ENCODE measurements at places on chromosomes 3 and 15. TPM values are rescaled to one million over a fixed set of nuclear protein-coding genes. Genes with fewer than 3 reads are reported as not detected.

The FEZF2 gene
- not detected for total RNA-seq

The LMAN1L gene
- not detected for total RNA-seq

The FILIP1L gene
- total RNA-seq = 26.5 TPM

The TPRG1 gene
- total RNA-seq = 0.54 TPM

The GOLGA8H gene
- 1.6 TPM for total RNA-seq

The INSYN1 gene
- total RNA-seq = 0.21 TPM

The LYZL4 gene
- total RNA-seq = 0.23 TPM

The ASB14 gene
- total RNA-seq = not detected

The TMCO5A gene
- not detected for total RNA-seq

The SENP8 gene
- 1.7 TPM for total RNA-seq

The STRIT1 gene
- not detected for total RNA-seq

The CCDC39 gene
- total RNA-seq = not detected

The TNNC1 gene
- total RNA-seq = not detected

The P3H2 gene
- total RNA-seq = 49.8 TPM

The GOLGA8B gene
- total RNA-seq = 19.9 TPM

The ATOSA gene
- total RNA-seq = 12.2 TPM

The ATP8B4 gene
- not detected for total RNA-seq

The WDR73 gene
- 42.7 TPM for total RNA-seq

The ROBO2 gene
- total RNA-seq = not detected

The DUOXA2 gene
- not detected for total RNA-seq

The PTPRG gene
- 9.1 TPM for total RNA-seq

The GOLGA8N gene
- total RNA-seq = 0.23 TPM

The PGBD4 gene
- total RNA-seq = 1.4 TPM

The EOGT gene
- 15.3 TPM for total RNA-seq

The PPM1L gene
- total RNA-seq = 6.8 TPM

The PRSS50 gene
- total RNA-seq = not detected

The RETNLB gene
- total RNA-seq = not detected

The MORC1 gene
- total RNA-seq = not detected

The GCNT3 gene
- total RNA-seq = not detected

The CCDC9B gene
- 5.4 TPM for total RNA-seq

The ROPN1 gene
- total RNA-seq = not detected

The TMEM207 gene
- total RNA-seq = not detected

The MYH15 gene
- 1.1 TPM for total RNA-seq

The DNAH12 gene
- total RNA-seq = 0.06 TPM

The TRIM59 gene
- 5.1 TPM for total RNA-seq

The SNX22 gene
- not detected for total RNA-seq

The ALDH1A2 gene
- not detected for total RNA-seq

The LRRC31 gene
- not detected for total RNA-seq

The AGBL1 gene
- not detected for total RNA-seq

The SLC9C1 gene
- not detected for total RNA-seq

The POPDC2 gene
- 0.17 TPM for total RNA-seq

The MYEF2 gene
- total RNA-seq = 13.5 TPM

The MESP2 gene
- 0.54 TPM for total RNA-seq

The RASL12 gene
- 1.6 TPM for total RNA-seq

The SOX14 gene
- total RNA-seq = not detected

All from Daoy (cell line).